ENCODE measurements at places on chromosomes 1 and 21.
A peak's percentile ranks its signal among the peaks of the same experiment; 100 is the strongest.

DNA sequence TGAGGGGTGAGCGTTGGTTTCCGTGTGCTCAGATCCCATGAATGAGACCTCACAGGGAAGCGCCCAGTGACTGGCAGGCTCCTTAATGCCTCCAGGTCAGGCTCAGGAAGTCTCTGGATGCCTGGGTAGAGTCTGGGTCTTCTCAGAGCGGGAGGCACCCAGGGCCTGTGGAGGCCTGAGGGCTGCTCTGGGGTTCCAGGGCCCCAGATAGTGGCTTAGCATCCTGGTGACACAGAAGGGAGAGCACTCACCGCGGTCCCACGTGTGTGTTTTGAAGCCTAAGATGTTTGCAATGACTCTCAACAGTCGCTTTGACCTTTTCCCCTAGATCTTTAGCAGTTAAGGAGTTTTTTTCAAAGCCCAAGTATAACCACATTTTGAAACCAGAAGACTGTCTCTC is 25.0 kb downstream of the PRMT2 start:
- no peak for DNase-seq

DNA sequence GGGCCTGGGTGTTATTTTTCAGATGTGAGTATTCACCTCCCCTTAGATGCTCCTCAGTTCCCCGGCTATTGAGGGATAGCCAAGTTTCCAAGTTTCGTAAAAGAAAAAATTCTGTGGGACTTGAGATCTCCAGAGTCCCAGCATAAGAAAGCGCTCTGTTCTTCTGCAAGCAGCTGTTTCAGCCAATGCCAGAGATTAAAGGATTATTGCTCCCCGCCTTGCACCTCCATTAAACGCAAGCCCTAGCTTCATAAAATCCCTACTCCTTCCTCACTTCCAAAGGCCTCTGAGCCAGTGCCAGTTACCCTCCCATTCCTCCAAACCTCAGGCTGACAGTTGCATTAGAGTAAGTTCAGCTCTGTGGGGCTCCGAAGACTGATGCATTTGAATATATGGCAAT is 56.4 kb downstream of the CHIA start:
- no peak for DNase-seq

DNA sequence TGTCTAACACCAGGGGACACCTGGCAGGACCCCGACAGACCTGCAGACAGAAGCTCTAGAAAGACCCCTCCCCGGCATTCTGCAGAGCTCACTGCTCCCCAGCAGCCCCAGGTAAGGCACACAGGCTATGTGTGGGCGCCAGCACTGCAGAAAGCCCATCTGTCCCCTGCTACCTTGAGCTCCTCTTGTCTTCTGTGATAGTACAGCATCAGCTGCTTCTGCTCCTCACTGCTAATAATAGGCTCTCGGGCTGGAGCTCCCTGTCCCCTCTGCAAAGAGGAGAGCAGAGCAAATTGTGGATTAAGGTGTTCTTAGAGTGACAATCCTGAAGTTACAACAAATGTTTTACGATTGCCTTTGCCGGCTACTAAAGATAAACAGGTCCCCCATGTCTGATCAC is 10.1 kb downstream of the CFAP298 start:
- no peak for DNase-seq

- no peak for DNase-seq
These were observed 7.2 kb downstream of the LRP8 start for GRCh38 chr1:53320646-53321045.

DNA sequence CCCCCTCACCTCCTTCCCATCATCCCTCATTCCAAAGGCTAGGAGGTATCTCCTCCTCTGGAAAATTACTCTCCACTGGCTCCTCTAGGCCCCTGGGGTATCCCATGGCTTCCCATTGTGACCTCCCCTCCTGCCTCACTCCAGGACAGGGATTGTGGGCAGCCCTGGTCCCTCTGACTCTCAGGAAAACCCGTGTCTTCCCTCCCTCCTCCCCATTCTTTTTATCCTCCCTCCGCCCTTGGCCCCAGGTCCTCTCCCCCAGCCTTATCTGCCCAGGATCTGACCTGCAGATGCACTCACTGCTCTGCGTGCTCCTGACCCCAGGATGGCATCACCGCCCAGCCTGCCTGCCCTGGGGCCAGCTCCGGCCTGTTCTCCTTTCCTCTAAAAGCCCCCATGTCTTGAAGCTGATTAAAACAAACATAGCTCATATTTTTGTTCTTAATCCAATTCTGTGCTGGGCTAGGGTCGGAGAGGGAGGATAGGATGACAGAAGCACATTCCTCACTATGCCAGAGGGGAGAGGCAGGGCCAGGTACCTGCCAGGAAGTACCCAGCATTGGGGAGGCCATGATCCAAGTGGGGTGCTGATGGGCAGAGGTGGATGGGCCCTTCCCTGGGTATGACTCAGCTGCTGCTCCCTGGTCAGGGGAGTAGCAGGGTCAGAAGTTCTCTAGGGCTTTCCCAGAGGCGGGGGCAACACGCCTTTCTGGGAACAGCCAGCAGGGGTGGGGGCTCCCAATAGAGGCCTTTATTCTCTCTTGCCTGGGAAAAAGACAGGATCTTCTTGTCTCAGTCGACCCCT is 13.8 kb upstream of the UBL4B start:
- DNase-seq = no peak

DNA sequence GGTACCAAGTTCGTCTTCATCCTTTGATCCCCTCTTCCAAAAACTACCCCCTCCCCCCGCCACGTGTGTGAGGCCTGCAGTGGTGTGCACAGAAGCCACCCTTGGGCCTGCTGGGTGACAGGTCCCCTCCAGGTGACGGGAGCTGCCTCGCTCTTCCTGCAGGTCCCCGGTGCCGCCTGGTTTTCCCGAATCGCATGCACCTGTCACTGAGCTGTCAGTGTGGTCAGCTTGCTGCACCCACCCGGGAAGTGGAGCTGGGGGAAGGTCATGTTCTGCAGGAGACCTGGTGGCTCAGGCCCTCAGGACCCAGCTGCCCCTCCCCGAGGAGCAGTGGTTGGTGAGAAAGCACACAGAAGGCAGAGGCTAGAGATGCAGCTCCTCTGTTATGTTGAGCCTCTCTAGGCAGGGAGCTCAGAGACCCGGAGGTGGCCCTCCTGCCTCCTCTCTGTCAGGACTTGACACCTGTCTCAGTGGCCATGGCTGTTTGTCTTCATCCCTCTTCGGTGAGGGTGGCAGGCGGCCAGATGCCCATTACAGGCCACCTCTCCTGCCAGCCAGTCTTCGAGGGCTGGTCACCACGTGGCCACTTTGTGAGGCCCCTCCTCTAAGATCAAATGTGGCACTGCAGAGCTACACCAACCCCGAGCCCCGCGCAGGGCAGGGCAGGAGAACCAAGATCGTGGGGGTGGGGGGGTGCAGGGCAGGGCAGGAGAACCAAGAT is 60.9 kb downstream of the SKI start:
- no peak for DNase-seq

GRCh38 chr1:8155528-8156186 is 129.5 kb upstream of the ERRFI1 start:
- no peak for DNase-seq

GRCh38 chr1:234779160-234779538 is 169.2 kb upstream of the IRF2BP2 start:
- DNase-seq = no peak

DNA sequence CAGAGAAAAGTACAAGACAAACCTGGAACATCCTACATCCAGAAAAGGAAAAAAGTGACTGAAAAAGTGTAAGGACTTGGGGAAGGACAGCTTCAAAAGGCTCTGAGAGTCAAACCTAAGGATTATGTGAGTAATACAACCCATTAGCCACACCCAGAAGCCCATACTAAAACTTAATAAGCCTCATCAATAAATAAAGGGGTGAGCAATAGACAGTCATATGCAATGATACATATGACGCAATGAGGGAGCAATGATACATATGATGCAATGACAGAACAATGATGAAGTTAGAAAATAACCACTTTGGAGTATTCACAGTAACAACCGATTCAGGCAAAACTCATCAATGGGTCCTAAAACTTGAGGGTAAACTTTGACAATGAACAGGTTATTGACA is 50.1 kb downstream of the BRWD1 start:
- DNase-seq = no peak

DNA sequence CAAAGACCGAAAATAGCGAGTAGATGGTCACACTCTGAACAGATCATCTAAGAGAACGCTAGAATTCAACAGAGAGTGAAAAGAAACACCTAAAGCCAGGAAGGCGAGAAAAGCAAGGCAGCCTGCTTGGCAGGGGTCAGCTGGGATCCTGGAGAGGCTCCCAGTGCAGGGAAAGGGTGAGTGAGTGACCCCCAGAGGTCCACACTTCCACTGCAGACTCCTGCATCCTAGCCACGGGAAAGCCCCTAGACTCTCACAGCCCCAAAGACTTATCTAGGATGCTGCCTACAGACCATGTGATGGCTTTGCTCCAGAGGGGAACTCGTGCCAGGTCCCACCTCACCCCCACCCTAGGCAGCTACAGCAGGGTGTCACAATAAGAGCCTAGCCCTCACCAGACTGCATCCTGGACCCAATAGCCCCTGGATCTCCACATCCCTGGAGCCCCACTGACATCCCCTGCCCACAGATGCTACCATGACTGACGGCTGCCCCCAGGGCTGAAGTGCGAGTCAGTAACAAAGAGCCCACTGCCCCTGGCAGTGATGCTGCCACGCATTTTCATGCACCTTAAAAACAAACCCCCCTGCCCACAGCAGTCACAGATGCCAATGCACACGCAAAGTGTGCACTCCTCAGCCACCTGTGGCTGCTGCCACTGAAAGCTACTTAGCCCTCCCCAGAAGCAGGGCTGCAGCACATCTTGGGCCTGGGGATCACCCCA is 62.2 kb downstream of the PSMG1 start:
- no peak for DNase-seq

GRCh38 chr1:85894651-85895050 is 186.4 kb upstream of the ZNHIT6 start:
- no peak for DNase-seq

DNA sequence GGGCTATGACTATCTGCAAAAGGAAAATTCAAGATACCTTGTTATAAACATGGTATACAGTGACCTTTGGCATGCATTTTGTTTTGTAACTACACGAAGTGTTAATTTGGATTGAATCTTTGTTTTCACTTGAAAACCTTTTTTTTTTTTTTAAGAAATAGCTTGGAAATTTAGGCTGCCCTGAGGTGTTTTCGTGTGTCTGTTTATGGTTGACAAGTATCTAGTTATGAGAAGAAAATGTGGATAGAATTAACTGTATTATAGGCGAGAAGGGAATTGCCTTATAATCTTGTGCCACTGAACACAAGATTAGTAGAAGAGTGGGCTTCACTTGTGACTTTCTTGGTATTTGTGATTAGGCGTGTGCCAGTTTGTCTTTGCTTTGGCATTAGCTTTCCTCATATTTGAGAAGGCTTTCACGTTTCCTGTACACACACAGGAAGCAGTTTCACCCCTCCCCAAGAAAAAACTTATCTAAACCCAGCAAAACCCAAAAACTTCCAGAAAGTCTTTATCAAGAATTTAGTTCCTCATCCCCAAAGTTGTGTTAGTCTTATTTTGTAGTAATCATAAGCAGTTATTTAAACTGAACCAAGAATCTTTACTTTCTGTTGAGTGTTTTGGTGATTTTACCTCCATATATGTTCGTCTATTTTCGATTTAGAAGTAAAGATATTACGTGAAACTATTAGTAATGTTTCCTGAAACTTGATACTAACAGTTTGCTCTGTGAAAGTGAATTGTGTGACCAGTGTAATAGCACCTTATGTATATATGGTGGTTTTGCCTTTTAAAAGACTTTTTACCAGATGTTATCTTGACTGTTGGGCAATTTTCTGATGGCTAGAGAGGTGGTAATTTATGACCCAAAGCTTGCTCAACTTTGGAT is 3.8 kb downstream of the DYRK1A start:
- peak; percentile 24 for DNase-seq

DNA sequence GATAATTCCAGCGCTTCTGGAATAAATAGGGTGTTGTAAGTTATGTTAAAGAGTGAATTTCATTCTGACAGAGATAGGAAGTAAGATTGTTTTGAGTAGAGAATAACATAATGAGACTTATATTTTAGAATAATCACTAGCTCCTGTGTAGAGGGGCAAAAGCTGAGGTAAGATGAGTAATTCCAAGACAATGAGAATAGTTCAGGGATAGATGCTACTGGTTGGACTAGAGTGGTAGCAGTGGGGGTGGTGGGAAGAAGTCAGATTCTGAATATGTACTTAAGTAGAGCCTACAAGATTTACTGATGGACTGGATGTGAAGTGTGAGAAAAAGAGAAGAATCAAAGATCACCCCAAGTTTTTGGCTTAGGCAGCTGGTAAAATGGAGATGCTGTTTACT is 23.3 kb upstream of the MOV10 start:
- DNase-seq = no peak

DNA sequence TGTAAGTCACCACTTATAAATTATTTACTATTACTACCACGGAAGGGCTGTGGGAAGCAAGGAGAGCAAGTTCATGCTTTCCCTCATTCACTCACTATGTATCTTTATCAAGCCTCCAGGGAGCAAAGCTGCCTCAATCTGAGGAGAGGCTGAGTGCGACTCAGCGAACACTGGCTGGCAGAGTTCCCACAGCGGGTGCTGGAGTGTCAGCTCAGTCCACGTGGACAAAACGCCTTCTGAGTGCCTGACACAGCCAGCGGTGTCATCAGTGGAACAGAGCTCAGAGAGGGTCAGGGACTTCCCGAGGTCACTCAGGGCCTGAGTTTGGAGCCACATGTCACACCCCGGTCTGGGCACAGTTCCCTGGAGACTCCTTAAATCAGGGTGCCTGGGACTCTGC is 16.9 kb downstream of the MATN1 start:
- DNase-seq = no peak

DNA sequence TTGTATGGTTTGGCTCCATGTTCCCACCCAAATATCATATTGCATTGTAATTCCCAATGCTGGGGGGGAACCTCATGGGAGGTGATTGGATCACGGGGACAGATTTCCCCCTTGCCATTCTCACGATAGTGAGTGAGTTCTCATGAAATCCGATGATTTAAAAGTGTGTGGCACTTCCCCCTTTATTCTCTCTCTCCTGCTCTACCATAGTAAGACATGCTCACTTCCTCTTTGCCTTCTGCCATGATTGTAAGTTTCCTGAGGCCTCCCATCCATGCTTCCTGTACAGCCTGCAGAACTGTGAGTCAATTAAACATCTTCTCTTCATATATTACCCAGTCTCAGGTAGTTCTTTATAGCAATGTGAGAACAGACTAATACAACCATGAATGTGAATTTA is 211.6 kb upstream of the NR5A2 start:
- DNase-seq = no peak

DNA sequence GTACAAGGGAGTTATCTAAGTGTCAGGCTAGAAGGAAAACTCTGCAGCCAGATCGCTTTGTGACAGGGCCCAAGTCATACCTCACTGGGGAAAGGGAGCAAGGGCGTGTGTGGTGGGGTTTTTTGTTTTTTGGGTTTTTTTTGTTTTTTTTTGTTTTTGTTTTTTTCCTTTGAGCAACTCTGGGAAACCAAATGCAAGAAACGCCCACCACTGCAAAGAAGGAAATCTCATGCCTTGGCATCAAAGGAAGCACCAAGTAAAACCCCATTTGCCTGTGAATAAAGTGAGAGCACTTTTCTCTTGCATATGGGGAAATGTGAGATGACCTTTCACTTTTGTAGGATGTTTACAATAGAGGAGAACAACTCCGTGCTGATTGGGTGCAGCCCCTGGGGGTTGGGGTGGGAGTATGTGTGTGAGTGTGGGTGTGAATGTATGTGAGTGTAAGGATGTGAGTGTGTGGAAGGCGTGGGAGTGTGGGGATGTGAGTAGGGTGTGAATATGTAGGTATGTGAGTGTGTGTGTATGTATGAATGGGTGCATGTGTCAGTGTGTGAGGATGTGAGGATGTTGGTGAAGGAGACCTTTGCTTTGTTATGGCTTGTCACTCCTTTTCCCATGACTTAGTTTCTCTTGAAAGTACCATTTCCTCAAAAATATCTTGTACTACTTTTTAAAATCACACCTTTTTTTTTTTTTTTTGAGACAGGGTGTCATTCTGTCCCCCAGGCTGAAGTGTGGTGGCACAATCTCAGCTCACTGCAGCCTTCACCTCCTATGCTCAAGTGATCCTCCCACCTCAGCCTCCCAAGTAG is 34.6 kb downstream of the IL12RB2 start:
- DNase-seq = no peak
